ENCODE measurements at places on chromosomes 5 and 9.

DNA sequence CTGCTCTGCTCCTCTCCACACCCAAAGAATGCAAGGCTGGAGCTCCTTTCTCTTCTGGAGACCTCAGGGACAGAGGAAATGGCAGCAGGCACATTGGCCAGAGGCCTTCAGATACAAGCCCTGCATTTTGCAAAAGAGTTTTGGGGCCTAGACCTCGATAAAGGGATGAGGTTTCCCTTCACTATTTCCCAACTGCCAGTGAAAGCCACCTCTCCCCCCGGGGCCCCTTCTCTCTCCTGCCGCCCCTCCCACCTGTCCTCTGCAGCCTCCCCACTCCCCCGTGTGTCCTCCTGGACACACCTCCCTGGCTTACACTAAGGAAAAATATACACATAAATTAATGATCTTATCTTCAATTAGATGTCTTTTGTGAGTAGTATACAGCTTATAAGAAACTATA, 21.3 kb upstream of the LMNB1 start:
- no peak for DNase-seq

- no peak for DNase-seq
Observed at GRCh38 chr5:67065696-67066095, 130.9 kb downstream of the CD180 start.

DNA sequence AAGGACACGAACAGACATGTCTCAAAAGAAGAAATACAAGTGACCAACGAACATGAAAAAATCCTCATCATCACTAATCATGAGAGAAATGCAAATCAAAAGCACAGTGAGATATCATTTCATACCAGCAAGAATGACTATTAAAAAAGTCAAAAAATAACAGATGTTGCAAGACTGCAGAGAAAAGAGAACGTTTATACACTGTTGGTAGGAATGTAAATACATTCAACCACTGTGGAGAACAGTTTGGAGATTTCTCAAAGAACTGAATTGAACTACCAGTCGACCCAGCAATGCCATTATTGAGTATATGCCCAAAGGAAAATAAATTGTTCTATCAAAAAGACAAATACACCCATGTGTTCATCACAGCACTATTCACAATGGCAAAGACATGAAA, 45.7 kb downstream of the FXN start:
- no peak for DNase-seq

DNA sequence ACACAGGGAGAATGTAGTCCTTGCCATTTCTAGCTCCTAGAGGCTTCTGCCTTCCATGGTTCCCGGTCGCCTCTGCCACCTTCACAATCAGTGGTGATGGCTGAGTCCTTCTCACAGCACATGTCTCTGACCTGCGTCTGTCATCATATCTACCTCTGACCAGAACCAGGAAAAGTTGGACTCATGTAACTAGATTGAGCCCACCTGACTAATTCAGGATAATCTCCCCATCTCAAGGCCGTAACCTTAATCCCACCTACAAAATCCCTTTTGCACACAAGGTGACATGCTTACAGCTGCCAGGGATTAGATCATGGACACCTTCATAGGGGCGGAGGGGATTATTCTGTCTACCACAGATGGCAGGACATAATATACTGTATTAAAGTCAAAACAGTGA, 375.6 kb downstream of the ICE1 start:
- DNase-seq = no peak

GRCh38 chr9:86697213-86697612, 250.1 kb downstream of the GAS1 start:
- no peak for DNase-seq

GRCh38 chr5:7445831-7446230, 49.9 kb downstream of the ADCY2 start:
- no peak for DNase-seq

- no peak for DNase-seq
Observed at GRCh38 chr9:114134827-114135396, 20.4 kb upstream of the COL27A1 start.

Measured in HEK293T (cell line).